ENCODE measurements at places on chromosomes 1 and 21.

DNA sequence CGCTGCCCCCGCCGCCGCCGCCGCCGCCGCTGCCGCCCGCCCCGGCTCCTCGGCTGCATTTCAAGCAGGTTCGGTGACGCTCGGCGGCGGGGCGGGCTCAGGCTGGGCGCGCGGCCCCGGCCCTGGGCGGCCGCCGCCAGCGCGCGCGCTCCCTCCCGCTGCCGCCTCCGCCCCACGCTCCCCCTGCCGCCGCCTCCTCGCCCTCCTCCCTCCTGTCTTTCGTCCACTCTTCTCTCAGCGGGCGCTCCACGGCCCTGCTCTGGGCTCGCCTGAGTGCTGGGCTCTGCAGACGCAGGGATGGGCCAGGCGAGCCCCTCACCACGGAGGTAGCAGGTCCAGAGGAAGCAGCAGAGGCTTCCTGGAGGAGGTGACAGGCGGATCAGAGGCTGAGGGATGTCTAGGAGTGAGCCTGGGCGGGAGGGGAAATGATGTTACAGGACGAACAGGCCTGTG is at the start of gene LRP8:
LRP8 (minus strand) TSS at position 62 of the 453 bp plus-strand sequence. CDS start 158 bp downstream, outside the sequence.
- no peak for DNase-seq

DNA sequence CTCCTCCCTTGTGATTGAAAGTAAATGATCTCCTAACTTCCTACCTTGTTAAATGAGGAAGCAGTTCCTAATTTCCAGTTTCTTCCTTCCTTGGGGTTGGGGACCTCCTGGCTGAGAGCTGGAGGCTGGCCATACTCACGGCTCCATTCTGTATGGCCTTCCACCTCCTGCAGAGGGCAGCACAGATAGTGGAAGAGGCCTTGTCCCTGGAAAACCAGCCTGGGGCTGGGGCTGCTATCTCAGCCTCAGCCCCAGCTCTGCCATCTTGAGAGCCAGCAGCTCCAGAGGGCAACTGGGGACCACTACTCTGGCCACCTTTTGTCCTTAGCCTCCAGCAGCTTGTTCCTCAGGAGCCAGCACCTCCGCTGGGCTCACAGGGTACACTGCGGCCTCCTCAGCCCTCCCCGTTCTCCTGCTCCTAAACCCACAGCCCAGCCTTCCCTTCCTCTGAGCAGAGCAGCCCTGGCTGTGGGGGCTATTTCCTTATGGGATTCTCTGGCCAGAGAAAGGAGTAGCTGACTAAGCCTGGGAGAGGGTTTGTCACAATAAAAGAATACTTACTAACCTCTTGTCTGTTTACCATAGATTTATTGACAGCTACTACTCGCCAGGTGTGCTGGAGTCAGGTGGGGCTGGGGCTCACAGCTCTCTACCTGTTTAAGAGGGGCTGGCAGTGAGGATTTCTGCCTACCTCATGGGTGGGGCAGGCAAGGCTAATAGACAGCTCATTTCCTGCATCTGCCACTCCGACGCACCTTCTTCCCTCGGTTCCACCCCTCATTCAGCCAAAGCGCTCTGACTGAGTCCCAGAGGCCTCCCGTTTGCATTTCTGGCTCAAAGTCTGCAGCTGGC is 6.3 kb downstream of the TMEM234 start:
- DNase-seq: no peak

DNA sequence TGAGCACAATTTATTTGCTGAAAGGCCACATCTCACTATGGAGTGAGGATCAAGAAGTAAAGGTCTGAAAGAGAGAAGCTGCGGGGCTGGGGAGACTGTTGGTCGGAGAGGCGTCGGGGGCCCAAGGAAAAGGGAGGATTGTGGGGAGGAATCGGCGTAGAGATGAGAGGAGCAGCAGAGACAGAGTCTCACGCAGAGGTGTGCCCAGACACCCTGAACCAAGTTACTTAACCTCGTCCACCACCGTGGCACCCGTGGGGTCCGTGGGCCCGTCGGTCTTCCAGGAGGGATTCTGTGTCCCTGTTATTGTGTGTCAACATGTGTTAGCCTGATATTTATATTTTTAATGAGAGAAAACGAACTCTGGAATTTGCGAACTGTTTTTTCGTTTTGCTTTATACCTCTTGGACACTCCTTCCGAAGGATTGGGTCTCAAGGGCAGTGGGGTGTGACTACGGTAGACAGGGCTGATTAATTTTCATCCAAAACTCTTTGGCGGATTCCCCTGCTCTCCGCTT is 3.8 kb upstream of the NBPF1 start:
- no peak for DNase-seq

- no peak for DNase-seq
These were observed 16.6 kb upstream of the CLCA4 start for GRCh38 chr1:86530211-86530845.

- DNase-seq: no peak
These were observed 221.6 kb upstream of the VAMP3 start for GRCh38 chr1:7549277-7550161.

DNA sequence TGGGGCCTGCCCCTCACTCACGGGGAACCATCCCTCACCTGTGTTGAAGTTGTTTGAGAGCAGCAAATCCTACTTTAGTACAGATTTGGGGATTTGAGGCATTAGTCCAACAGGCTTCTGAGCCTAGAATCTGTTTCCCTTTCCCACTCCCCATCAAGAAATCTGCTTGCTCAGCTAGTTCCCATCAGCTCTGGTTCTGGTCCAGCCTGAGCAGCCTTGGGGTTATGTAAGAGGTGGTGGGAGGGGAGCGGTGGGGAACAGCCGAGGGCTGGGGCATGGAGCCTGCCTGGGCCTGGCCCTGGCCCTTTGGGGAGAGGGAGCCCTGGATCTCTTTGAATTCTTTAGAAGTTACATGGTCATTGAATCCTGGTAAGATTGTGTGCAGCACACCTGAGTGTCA is 4.1 kb downstream of the GSTM5 start:
- no peak for DNase-seq

- no peak for DNase-seq
These were observed 946 bp upstream of the HNRNPR start for GRCh38 chr1:23344987-23345472.

- no peak for DNase-seq
These were observed 41.3 kb upstream of the LAMC2 start for GRCh38 chr1:183144752-183145151.

GRCh38 chr1:91440847-91441246 is 36.2 kb upstream of the HFM1 start:
- DNase-seq: no peak

DNA sequence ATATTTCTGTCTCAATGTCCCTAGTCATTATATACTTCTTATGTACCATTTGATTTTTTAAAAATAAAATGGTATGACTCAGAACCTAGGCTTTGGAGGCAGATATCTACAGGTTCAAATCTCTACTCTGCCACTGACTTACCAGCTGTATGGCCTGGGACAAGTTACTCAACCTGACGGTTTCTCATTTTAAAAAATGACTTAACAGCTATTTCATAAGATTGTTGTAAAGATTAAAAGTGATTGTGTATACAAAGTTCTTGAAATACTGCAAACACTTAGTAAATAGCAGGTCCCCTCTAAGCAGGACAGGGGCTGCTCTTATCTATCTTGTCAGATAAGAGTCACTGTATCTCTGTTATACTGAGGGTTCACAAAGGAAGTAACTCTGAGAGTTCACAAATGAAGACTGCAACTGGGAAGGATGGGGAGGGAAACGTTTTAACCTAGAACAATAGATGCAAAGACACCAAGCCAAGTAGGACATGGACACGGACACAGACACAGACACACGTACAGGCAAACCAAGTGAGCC is 2.6 kb downstream of the BCAR3 start:
- DNase-seq: no peak

- no peak for DNase-seq
These were observed 9.2 kb upstream of the NBPF11 start for GRCh38 chr1:148161053-148161901.

DNA sequence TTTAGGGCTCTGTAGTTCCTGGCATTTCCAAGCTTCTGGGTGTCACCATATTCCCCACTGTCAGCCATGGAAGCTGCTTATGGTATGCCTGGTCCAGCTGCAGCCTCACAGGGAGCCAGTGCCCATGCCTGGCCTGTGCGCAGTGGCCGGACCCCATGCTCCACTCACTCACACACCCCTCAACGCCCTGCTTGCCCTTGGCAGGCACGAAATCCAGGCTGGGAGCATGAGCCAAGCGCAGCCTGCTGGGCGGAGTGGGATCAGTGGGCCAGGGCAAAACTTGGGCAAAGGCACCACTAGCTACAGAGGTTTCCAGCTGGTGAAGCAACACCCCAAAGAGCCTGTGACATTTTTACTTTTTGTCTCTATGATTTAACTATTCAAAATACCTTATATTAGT is 520.4 kb downstream of the RWDD3 start:
- no peak for DNase-seq

DNA sequence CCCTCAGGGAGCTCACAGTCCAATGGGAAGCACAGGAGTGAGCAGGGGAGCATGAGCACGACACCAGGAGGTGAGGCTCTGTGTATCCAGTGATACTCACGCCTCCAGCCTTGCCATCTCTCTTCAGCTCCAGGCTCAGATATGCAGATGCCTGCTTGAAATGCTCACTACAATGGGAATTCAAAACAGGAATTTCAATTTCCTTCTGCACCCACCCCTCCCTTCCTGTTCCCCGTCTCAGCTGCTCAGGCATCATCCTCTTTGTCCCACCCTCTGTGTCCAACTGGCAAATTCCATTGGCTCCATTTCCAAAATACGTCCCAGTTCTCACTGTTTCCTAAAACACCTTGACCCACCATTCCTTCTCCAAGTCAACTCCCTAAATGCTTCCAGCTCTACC is 58.9 kb downstream of the FBXO2 start:
- no peak for DNase-seq

DNA sequence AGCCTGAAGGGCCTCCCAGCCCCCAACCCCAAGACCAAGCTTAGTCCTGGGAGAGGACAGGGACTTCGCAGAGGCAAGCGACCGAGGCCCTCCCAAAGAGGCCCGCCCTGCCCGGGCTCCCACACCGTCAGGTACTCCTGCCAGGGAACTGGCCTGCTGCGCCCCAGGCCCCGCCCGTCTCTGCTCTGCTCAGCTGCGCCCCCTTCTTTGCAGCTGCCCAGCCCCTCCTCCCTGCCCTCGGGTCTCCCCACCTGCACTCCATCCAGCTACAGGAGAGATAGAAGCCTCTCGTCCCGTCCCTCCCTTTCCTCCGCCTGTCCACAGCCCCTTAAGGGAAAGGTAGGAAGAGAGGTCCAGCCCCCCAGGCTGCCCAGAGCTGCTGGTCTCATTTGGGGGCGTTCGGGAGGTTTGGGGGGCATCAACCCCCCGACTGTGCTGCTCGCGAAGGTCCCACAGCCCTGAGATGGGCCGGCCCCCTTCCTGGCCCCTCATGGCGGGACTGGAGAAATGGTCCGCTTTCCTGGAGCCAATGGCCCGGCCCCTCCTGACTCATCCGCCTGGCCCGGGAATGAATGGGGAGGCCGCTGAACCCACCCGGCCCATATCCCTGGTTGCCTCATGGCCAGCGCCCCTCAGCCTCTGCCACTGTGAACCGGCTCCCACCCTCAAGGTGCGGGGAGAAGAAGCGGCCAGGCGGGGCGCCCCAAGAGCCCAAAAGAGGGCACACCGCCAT is 21.9 kb upstream of the ARF1 start:
- DNase-seq: no peak
